SW 1271 (cell line): ENCODE measurements at places on chromosomes 3 and 15.
A peak's percentile ranks its signal among the peaks of the same experiment; 100 is the strongest.

GRCh38 chr3:53162672-53163443 is 1.8 kb downstream of the PRKCD start:
- DNase-seq: no peak

- DNase-seq: no peak
Measured at GRCh38 chr3:41044523-41044922, 154.8 kb upstream of the CTNNB1 start.

DNA sequence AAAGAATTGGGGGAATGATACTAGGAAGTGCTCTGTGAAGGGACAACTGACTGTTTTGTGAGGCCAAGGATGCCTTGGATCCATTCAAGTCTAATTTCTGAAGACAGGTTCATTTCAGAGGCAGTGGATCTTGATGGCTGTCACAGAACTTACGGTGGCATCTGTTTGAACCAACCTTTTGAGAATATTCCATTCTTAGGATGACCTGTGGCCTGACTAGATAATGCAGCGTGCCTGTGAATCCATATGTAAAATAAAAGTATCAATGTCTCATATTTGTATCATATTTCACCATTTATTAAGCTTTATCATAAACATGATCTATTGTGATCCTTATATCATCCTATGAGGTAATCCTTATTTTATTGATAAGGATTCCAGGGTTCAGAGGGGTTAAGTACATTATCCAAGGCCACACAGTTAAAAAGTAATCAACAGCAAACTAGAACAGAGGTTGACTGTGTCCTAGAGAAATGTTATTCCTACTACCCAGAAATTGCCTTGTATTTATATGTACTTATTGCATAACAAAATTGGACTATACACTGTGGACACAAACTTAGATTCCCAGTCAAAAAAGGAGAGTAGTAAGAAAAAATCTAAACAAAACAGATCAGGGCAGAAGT is 34.3 kb downstream of the IL1RAP start:
- DNase-seq: no peak

- no peak for DNase-seq
Measured at GRCh38 chr3:13655061-13655913, 106.4 kb downstream of the FBLN2 start.

DNA sequence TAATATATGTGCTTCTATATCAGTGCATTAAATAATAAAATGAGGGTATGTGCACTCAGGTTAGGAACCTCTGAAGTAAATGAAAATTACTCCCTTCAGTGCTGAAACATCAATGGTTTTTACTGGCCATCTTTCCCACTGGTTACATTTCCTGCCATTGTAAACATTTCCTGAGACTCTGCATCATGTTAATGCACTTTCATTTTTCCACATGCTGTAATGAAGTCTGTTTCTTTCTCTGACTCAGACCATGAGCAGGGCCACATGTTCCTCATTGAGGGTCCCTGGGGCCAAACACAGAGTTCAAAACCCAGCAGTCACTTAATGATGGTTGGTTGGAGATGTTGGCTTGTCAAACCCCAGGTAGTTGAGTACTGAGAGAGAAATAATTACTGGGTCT is 15.3 kb downstream of the FAM3D start:
- no peak for DNase-seq

DNA sequence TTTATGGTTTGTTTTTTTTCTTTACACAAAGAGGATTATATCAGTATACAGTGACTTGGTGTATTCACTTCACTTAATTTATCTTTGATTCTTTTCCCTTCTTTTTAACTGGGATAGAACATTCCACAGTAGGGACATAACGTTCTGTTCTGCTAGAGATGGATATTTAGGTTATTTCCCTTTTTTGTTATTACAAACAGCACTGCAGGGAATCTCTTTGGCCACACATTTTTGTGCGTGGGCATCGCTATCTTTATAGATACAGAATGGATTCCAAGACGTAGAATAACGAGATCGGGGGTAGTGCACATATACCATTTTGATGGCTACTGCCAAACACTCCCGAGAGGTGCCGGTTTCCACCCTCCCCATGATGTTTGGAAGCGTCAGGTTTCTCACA is 44.8 kb downstream of the PXYLP1 start:
- DNase-seq: no peak

DNA sequence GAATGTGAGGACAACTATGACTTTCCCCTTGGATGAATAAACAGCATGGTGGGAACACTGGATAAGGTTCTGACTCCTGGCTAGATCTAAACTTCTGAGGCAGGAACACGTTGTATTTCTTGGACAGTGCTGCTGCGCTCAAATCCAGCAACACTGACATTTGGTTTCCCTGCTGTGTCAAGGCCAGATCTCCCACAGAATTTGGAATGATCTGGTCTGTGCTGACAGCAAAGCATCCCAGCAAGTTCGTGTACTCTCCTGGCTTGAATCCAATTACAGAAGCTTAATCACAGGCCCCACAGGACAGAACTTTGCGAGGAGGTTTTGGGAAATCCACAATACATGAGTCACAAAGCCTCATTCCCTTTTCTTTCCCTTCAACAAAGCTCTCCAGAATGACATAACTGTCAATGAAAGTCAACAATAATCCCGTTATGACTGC is 92.5 kb downstream of the ADAMTS9 start:
- DNase-seq: no peak

GRCh38 chr3:21509731-21510470 is 241.1 kb downstream of the ZNF385D start:
- no peak for DNase-seq

DNA sequence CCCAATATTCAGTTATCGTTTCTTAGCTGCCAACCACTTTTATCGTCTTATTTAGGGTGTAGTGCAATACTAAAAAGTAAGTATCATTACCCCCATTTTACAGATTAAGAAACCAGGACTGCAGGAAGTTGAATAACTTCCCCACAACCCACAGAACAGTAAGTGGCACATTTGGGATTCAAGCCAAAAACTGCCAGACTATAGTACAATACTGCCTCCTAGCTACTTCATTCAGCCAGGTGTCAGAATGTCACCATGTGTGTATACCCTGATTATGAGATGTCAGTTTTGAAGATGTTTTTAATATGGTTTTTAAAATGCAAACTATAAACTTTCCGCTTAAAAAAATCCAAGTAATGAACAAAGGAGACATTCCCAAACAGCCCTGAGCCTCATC is 74.2 kb upstream of the PROK2 start:
- DNase-seq: no peak

GRCh38 chr15:80121546-80121945 is 31.3 kb upstream of the FAH start:
- DNase-seq: no peak

DNA sequence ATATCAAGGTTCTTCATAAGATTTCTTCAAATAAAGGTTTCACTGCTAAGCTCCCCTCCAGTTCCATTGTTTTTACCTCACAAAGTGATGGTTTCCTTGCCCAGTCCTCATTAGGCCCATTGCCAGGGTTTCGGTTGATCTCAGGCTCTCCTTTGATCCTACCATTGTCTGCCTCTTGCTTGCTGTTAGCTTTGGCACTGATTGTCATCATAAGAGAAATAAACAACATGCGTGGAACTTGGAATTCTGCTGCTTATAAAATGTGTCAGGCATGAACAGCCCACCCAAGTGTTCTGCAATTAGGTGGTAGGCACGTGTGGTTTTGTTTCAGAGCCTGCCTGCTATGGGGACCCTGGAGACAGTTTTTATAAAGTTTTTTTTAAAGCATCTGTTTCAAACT is 107.6 kb upstream of the BFSP2 start:
- DNase-seq: no peak

- no peak for DNase-seq
Measured at GRCh38 chr3:188139466-188139865, 14.5 kb upstream of the LPP start.

DNA sequence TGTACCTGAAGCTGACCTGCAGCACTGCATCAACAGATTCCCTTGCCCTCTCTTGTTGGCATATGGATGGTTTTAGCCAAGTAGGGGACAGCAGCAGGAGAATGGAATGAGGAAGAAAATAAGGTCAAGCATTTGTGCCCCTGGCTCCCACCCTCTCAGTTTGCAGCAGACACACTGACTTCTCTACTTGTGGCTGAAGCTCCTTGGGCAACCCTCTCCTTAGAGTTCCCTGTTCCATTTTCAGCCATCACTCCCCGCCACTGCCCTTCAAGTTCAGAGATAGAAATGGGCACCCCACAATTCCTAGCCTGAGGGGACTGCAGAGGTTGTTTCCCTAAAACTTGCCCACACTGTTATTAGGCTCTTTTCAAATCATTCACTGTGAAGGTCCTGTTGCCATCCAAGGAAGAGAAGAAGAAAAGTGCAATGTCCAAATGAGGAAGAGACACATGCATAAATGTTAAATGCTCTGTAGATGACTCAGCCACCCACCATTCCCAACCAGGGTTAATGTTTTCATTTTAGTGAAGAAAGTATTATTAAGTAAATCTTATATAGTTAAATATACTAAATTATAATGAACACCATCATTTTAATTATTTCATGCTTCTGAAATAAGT is 295.9 kb upstream of the UBE2E2 start:
- DNase-seq: no peak

- peak; percentile 91 for DNase-seq
Measured at GRCh38 chr3:30347679-30348216, 258.7 kb upstream of the TGFBR2 start.

DNA sequence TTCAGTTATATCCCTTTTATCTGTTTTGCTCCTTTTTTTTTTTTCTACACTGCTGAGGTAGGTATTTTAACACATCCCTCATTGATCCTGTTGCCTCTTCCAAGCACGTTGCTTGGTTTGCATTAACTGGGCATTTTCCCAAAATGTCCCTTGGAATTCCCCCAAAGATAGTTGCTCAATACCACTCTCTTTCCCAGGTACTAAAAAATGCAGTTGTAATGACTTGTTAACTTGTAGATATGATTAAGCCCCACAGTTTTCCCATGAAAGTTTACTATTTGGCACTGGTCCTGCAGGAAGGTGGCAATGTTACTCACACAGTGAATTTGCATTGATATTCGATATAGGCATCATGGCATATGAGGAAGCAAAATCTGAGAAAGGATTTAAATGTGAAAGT is 67.1 kb downstream of the GRM7 start:
- no peak for DNase-seq

- no peak for DNase-seq
Measured at GRCh38 chr3:72105306-72105705, 320.4 kb upstream of the PROK2 start.

- DNase-seq: peak; percentile 80
Measured at GRCh38 chr3:29240248-29240647, 40.6 kb upstream of the RBMS3 start.

DNA sequence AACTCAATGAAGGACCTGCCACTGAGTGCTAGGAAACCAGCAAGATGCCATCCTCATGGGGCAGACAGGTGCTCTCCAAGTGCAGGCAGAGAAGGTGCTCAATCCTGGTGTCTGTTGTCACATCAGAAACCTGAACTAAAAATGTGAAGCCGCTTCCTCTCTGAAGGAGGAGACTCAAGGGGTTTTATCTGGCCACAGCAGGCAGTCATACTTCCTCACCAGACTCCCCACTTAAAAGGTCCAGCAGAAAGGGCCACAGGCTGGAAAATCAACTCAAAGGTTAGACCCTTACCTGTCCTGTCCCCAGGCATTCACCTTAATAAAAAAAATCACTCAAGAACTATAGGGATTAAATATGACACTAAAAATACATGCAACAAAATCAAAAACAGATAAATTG is 4.8 kb downstream of the CCDC12 start:
- no peak for DNase-seq

- DNase-seq: no peak
Measured at GRCh38 chr3:188151438-188151837, 2.5 kb upstream of the LPP start.

- DNase-seq: no peak
Measured at GRCh38 chr3:49924683-49925082, 4.9 kb downstream of the MON1A start.

- no peak for DNase-seq
Measured at GRCh38 chr15:27061739-27062138, 90.8 kb downstream of the GABRG3 start.

- no peak for DNase-seq
Measured at GRCh38 chr15:98668566-98669308, 20.4 kb downstream of the IGF1R start.

DNA sequence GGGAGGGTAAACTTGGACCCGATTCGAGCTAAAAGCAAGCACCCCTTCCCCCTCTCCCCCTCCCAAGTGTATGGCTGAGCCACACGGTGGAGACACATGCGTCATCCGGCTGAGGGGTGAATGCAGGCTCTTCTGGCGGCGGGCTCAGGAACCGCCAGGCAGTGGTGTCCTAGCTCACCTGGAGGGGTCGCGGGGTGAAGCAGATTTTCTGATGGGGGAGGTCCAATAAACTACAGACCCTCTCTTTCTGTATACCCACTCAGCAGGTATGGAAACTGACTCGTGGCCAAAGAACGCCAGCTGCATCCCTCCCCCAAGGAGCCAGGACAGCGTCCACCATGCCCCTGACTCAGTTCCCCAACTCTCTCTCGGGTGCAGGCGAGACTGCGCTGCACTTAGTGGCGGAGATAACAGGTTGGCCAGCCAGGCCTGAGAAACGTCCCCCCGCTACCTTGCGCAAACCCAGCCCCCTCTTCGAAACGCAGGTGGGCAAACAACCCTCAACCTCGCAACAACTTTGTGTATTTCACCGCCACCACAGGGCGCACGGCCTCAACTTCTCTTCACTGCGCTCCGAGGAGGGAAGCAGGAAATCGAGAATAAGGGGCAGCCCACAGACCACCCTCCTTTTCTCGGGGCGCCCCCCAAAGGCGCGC is 1.3 kb downstream of the MAGI1 start:
- DNase-seq: peak; percentile 16

- DNase-seq: peak; percentile 23
Measured at GRCh38 chr3:195001961-195002861, 268.7 kb downstream of the XXYLT1 start.

DNA sequence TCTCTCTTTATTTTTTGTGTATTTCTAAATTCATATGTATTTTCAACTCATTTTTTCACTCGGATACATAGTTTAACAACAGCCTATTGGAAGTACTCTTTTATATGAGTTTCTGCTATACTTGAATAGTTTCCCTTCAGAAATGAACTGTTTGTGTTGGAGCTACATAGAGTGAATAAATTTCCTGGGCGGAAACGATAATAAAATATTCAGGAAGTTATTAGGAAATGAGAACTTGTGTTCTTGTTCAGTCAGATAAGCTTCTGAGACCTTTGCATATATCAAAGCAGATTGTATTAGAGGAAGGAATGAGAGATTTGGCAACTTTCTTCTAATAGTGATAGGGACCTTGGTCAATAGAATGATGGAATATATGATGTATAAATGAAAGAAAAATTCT is 27.3 kb downstream of the NEO1 start:
- no peak for DNase-seq
